Esophagus mucosa (tissue), 1 donor: ENCODE measurements at places on chromosomes 11 and 22. TPM values are rescaled to one million over a fixed set of nuclear protein-coding genes. Genes with fewer than 3 reads are reported as not detected.

Gene MFRP
- not detected for total RNA-seq

Gene GDPD4
- not detected for total RNA-seq

Gene TSPAN18
- 2.3 TPM for total RNA-seq

Gene NELL1
- not detected for total RNA-seq

Gene APOBEC3C
- 29.8 TPM for total RNA-seq

Gene ROM1
- 4.9 TPM for total RNA-seq

Gene SAA2
- total RNA-seq: 19.0 TPM

Gene P2RX6
- total RNA-seq: 0.64 TPM

Gene MMP27
- not detected for total RNA-seq

Gene OR2AG1
- total RNA-seq: not detected

Gene P2RX3
- not detected for total RNA-seq

Gene LRRN4CL
- 1.1 TPM for total RNA-seq

Gene PTPN5
- not detected for total RNA-seq

Gene NCR3LG1
- total RNA-seq: 1.4 TPM

Gene C1QTNF4
- not detected for total RNA-seq

Gene CDON
- total RNA-seq: 2.4 TPM

Gene MMP8
- total RNA-seq: not detected

Gene ZNRF3
- total RNA-seq: 6.4 TPM

Gene UBQLN3
- not detected for total RNA-seq

Gene C11orf87
- 0.12 TPM for total RNA-seq

Gene CCDC89
- 0.12 TPM for total RNA-seq

Gene CLDN5
- total RNA-seq: 10.4 TPM

Gene USP47
- 26.2 TPM for total RNA-seq

Gene OR52A1
- not detected for total RNA-seq

Gene MUC5AC
- not detected for total RNA-seq

Gene GSTP1
- total RNA-seq: 2,342 TPM

Gene GP1BB
- 2.0 TPM for total RNA-seq

Gene KCNK7
- 20.2 TPM for total RNA-seq

Gene KMT5B
- 23.7 TPM for total RNA-seq

Gene DUSP8
- 0.76 TPM for total RNA-seq

Gene COMT
- 146 TPM for total RNA-seq

Gene SMPD1
- total RNA-seq: 10.3 TPM

Gene CSF2RB
- 1.00 TPM for total RNA-seq

Gene HTR3B
- 0.28 TPM for total RNA-seq

Gene SNX32
- total RNA-seq: 0.12 TPM

Gene FIBIN
- 1.2 TPM for total RNA-seq

Gene KIF18A
- 5.4 TPM for total RNA-seq

Gene BMAL1
- total RNA-seq: 10.6 TPM

Gene LGALS1
- 55.5 TPM for total RNA-seq

Gene RAB36
- 4.1 TPM for total RNA-seq

Gene SLC25A17
- 16.1 TPM for total RNA-seq

Gene ANKK1
- total RNA-seq: 0.72 TPM

Gene MIOX
- not detected for total RNA-seq

Gene PDE3B
- total RNA-seq: 0.44 TPM

Gene SEZ6L
- 0.04 TPM for total RNA-seq

Gene CHRDL2
- 2.0 TPM for total RNA-seq

Gene FXYD2
- not detected for total RNA-seq

Gene DLG2
- 6.3 TPM for total RNA-seq

Gene KREMEN1
- 72.9 TPM for total RNA-seq

Gene APOC3
- total RNA-seq: 0.52 TPM
